ENCODE measurements at places on chromosomes 11 and 22. TPM values are rescaled to one million over a fixed set of nuclear protein-coding genes. Genes with fewer than 3 reads are reported as not detected.

Gene APOA4
- not detected for total RNA-seq

Gene NAALAD2
- total RNA-seq = 2.5 TPM

Gene MRGPRE
- total RNA-seq = not detected

Gene MUC6
- under 0.01 TPM for total RNA-seq

Gene GPR83
- total RNA-seq = under 0.01 TPM

Gene PAX6
- total RNA-seq = 0.33 TPM

All from smooth muscle cell of trachea (primary cell).